Activated CD4-positive, alpha-beta T cell treated with anti-CD3 and anti-CD28 coated beads, Interleukin-2, Interleukin-4, amounts not matched to agents 100 ng/mL and 50 ng/mL, durations not matched to agents 16 hours and 8 hours (primary cell): ENCODE measurements at places on chromosomes 2 and 18.

GRCh38 chr2:44705356-44705755 lies 236.1 kb upstream of the SIX3 start:
- no peak for DNase-seq

GRCh38 chr2:240948086-240948485 lies 42.0 kb downstream of the CROCC2 start:
- DNase-seq, result no peak

GRCh38 chr18:49018554-49019445 lies 68.0 kb upstream of the SMAD7 start:
- DNase-seq, result no peak

DNA sequence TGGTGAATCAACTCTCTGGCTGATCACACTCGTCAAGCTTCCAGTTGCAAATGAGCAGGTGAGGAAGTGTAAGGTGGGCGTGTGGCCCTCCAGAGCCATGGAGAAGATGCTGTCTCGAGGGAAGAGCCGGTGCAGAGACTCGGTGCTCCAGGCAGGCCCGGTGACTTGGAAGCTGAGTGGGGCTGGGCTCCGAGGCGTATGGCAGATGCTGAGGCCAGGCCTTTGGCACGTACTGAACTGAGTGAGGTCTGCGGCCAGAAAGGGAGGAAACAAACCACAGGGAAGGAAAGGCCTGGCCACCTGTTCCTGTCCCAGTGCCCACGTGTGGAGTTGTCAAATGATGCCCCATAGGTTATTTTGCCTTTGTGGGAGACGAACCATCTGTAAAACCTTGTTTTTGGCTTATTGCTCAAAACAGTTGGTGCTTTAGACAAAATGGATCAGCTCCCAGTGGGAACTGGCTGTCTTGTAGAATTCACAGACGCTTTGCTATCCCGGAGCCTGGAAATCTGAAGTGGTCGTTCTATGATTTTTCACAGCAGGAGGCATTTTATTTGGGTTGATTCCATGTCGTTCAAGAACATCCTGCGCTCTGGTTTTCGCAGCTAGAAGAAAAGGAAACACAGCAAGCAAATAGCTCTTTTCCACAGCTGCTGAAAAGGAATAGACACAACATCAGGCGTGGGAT lies 117.5 kb upstream of the TMEM18 start:
- DNase-seq, result no peak

DNA sequence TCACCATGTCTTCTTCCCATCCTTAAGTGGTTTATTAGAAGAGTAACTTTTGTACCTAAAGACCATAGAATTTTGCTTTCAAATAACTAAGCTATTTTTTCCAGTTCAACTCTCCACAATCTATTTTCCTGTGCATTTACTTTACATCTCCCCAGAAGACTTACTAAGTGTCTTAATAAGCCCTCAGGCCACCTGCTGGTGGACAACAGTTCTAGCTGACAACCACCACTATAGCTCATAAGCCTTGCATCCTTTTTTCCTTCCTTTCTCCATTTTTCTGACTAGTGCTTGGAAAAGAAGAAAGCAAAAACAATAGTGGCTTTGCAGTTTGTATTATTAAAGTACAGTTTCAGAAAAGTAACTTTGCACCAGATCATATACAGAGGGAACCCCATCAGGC lies 149.5 kb upstream of the TMEM200C start:
- DNase-seq, result no peak

DNA sequence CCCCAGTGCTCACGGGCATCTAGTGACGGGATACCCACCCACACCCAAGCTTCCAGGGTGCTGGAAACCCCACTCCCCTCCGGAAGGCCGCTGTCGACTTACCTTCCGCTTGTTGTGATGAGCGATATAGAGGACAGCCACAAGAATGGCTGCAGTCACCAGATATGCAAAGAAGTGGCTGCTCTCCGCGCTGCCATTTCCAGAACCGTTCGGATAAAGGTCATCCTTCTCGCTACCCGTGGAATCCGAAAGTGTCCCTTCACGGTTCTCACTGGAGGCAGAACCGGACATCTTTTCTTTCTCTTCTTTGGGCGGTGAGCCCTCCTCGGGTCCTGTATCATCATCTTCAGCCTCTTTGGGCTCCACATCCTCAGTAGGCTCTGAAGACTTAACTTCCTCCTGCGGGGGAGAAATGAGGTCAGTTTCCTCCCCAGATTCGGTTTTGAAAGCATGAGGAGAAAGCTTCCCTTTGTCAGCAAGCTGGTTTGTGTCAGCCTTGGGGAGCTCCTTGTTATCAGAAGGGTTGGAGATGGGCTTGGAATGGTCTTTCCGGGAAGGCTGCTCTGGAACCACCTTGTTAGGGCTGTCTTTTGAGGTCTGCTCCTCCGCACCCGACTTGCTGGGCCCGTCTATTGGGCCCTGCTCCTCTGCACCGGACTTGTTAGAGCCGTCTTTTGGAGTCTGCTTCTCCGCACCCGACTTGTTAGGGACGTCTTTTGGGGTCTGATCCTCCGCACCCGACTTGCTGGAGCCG lies 1.2 kb downstream of the TGOLN2 start:
- peak; percentile 78 for DNase-seq

DNA sequence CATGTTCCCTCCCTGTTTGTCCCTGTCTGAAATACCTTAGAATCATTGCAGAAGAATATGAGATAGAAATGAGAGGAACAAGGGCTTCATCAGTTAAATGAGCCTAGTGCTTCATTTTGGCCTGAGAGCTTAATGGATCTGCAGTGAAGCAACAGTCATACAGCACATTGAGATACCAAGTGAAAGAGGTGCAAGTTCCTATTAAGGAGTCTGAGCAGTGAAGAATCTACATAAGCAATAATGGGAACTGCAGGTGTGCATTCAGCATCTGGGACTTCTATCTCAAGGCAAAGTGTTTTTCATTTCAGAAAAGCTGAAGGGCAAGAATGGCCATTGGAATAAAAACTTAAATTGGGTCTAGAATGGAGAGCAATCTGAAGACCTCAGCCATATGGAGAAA lies 323.2 kb upstream of the SLC39A10 start:
- DNase-seq, result no peak
